ENCODE measurements at places on chromosomes 12 and 14.
A peak's percentile ranks its signal among the peaks of the same experiment; 100 is the strongest.

GRCh38 chr14:38385836-38386235, 129.9 kb upstream of the CLEC14A start:
- no peak for DNase-seq

- no peak for DNase-seq
Measured at GRCh38 chr12:11834104-11834812, 184.8 kb downstream of the ETV6 start.

- DNase-seq: no peak
Measured at GRCh38 chr14:98323836-98324235, 948.2 kb downstream of the BCL11B start.

DNA sequence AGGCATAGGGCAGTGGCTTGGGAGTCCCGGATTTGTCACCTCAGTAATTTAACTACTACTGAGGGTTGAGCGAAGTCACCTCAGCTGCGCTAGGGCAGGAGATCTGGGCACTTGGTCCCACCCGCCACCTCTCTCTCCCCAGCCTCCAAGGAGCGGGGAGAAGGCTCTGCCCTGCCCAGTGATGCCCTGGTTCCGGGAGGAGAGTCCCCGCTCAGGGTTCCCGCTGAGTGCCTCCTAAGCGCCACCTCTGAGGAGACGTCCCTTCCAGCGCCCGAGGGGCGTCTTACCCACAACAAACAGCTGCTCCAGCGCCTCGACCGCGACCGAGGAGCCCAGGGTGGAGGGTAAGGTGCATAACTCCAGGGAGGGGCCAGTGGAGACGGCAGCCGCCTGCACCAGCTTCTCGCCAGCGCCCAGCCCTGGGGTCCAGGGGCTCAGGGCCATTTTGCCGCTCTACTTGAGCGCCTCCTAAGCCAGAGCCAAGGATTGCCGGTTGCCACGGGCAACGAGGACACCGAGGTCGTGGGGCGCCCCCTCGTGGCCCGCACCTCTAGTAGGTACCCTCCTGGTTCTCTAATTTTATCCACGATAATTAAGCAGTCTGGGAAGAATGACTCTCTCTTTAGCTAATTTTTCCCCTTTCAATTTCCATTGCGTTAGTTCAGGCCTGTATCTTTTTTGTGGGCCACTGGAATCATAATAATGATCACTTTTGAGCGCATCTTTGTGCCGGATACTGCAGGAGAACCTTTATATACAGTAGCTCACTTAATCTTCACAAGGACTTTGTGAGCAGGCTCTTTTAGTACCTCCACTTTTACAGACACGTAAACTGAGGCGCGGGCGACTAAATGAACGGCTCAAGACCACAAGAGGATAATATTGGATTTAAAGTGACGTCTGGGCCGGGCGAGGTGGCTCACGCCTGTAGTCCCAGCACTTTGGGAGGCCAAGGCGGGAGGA, at the start of gene CCDC175:
Gene CCDC175 (minus strand): TSS at position 481 of the 963 bp plus-strand sequence. CDS start 37 bp downstream, at position 444.
- DNase-seq: peak; percentile 77

DNA sequence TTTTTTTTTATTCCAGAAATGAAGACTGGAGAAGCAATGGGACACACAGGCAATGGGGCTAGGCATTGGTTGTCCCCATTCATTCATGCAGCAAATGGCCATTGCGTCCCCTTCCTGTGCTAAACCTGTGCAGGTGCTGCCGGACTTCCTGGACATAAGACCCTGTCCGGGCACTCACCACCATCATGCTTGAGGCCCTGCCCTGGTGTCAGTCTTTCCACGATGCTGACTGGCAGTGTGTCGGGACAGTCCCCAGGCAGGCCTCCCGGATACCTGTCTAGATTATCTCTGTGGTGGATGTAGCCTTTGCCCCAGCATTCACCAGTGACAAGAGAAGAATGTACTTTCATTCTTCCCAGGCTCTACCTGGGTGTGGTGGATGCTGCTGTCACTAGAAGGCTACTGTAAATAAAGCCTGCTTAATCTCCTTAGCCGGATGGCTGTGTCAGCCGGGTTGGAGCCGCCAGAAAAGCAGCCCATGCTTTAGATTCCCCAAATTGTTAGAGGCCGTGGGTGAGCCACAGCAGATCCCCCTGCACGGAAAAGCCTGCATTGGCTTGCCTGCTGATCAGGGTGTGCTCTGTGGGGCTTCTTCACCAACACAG, 94.5 kb upstream of the PARP11 start:
- no peak for DNase-seq

GRCh38 chr12:131072451-131073230, 118.9 kb downstream of the ADGRD1 start:
- no peak for DNase-seq

- peak; percentile 70 for DNase-seq
Measured at GRCh38 chr14:104677512-104678332, 11.7 kb upstream of the INF2 start.

DNA sequence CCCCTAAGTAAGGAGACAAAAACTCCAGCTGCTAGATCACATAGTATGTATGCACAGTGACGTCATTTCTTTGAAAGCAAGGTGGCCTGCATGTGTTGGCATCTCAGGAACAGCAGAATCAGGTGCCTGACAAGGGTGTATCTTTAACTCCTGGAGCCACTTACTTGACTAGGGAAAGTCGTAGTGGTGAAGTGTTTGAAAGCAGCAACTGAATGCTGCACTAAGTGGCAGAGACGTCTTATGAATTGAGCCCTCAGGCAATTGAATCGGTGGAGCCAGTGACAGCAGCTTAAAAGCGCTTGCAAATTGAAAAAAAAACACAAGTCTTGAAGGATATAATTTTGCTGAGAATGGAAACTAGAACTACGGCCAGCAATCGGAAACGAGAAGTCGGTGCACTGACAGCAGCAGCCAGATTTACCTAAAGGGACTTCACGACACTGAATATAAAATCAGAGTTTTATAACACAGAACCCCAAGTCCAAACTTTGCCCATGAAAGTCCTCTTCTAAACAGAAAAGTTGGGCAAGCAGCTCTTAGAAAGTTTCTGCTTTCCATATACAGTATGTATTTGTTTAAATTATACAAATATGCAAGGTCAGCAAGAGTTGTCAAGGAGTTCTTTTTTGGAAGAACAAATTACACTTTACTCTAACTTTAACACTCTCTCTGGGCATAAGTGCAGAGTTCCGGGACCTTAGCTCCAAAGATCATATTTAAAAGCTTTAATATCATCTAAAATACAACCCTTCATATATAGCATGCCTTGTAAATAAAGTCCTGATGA, 1.1 kb downstream of the IGF1 start:
- DNase-seq: no peak

DNA sequence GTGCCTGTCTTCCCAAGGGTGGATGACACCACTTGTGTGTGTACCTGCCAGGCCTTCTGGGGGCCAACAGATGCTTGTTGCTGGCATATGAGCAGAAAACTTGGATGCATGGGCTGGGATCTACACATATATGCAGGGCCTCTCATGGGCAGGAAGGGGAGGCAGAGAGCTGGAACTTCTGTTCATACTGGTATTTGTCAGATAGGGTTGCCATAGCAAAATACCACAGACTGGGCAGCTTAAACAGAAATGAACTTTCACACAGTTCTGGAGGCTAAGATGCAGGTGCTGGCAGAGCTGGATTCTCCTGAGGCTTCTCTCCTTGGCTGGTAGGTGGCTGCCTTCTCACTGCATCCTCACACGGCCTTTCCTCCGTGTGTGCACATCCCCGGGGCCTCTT, 121.8 kb downstream of the SUDS3 start:
- DNase-seq: no peak

DNA sequence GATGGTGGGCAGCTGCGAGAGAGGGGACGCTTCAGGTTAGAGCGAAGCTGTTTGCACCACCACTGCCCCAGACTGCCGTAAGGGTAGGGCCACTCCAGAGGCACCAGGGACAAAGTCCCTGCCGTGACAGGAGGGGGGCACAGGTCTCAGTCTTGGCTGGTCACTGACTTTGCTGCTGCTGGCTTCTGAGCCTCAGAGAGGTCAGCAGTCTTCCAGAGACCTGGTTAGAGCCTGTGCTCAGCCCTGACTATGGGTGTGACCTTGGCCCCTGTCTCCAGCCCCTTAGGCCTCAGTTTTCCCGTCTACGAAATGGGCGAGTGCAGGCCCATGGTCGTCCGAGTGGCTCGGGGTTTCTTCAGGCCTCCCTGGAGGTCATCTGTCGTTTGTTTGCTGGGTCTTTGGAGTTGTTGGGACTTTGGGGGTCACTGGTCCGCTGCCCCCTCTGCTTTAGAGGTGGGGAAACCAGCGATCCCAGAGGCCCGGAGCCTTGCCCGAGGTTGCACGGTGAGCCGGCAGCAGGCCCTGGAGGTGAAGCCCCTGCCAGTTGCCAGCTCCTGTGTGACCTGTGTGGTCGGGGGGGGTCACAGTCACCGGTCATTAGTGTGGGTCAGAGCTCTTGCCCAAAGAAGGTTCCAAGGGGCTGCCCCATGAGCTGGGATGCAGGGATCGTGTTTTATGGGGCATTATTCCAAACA, 15.3 kb downstream of the MEG3 start:
- DNase-seq: no peak

GRCh38 chr12:80262771-80263170, 163.4 kb downstream of the OTOGL start:
- no peak for DNase-seq

DNA sequence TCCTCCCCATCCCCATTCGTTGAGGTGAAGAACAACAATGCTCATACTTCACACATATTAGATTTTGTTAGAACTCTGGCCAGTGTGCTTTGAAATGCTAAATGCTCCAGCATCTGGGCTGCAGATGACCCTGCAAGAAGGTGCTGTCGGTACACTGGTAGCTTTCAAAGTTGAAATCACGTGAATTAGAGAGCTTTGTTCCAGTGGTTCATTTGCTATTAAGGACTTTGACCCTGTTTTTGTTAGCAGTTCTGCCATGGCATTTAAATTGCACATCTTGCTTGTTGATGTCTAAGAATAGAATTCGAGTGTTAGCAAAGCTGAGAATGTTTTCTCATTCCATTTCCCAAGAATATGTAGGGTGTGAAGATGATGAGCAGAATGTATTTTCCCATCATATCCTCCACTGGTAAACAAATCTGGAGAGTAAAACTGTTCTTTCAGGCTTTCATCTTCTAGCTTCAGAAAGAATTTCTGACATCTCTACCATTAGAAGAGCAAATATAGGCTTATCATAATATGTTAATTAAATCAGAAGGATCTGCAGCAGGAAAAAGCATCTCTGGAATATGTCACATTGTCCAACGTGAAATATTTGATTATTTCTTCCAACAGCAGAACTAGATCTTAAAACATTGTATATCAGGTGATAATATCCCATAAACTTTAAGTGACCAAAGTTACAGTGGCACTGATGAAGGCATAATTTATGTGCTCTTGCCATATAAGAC, 98.8 kb upstream of the PDE3A start:
- no peak for DNase-seq

DNA sequence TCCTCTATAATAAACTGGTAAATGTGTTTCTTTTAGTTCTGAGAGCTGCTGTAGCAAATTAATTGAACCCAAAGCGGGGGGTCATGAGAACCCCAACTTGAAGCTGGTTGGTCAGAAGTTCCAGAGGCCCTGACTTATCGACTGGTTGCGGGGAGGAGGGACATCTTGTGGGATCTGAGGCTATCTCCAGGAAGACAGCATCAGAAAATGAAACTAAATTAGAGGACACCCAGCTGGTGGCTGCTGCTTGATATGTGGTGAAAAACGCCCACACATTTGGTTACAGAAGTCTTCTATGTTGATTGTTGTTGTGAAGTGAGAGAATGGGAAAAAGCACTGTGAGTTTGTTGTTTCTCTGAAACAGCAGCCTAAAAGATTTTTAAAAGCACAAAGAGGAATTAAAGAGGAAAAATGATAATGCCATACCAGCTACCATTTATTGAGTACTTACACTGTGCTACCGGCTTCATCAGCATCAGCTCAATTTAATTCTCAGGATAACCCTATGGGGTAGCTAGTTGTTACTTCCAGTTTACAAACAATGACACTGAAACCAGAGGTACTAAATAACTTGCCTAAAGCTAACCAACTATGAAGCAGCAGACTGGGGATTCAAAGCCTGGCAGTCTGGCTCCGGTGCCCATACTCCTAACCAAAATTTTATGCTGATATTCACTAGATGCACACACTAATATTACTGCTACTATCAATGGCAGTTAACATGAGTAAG, 24.3 kb downstream of the DDX24 start:
- DNase-seq: no peak

DNA sequence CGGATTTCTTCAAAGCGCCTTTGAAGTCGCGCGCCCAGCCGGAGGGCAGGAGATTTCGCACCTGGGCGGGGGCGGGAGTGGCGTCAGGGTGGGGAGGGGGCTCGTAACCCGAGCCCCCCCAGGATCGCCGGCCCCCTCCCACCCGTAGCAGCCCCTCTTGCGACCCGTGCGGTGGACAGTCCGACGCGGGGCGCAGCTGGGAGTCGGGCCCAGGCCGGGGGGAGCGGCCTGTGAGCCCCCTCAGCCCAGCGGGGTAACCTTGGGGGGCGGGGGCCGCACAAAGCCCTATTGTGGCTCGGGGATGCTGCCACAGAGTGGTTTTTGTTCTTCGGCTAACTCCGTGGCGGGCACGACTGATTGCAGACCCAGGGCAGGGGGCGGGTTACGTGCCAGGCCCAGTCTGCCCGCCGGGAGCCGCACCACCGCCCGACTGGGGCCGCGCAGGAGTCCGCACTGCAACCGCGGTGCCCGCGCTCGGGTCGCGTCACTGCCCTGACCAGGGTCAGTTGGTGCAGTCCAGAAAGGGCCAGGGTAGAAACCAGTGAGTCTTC, 4.2 kb upstream of the AAAS start:
- peak; percentile 5 for DNase-seq

DNA sequence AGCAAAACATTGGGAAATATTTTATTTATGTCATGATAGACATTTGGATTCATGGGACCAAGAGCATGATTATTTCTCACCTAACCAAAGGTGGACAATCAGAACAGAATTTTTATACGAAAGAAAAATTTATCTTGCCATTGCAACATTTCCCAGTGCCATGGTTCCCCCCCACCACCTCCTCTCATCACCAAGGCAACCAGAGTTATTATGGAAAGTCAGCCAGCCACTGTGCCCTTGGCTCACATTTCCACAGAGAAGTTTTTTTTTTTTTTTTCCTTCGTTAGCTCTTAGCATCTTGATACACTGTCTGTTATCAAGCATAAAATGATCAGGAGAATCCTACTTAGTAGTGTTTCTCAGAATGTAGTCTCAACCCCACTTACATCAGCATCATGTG, 176.4 kb upstream of the TMTC1 start:
- no peak for DNase-seq

DNA sequence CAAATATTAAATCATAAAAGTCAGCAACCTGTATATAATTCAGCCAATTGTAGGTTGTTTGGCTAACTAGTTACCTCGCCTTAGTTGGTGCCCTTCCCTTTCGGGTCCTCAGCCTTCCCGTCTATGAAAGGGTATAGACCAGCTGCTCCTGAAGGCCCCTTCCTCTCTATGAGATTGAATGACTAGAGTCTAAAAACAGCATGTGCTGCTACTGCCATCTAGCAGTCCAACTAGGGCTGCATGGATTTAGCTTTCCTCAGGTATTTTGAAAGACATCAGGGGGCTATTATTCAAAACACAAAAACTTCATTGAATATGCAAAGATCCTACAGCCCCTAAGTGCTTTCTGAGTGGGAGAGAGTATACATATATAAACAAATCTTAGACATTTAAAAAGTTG, 37.0 kb upstream of the TMEM263 start:
- DNase-seq: no peak
